Muscle of leg (tissue), 16 donors: ENCODE measurements at places on chromosomes 6 and 20. TPM values are rescaled to one million over a fixed set of nuclear protein-coding genes. Genes with fewer than 3 reads are reported as not detected.

GRCh38 chr6:41163419-41163717 lies 452 bp upstream of the TREM2 start:
- no peaks in the 10 kb centered on the region for H3K36me3 ChIP-seq
- peaks cover 17% of the 10 kb centered on the region for H3K4me1 ChIP-seq
- no peak for DNase-seq
- no peak overlapping the region for H3K4me3 ChIP-seq
- H3K27me3 ChIP-seq: peaks cover 2% of the 10 kb centered on the region

DNA sequence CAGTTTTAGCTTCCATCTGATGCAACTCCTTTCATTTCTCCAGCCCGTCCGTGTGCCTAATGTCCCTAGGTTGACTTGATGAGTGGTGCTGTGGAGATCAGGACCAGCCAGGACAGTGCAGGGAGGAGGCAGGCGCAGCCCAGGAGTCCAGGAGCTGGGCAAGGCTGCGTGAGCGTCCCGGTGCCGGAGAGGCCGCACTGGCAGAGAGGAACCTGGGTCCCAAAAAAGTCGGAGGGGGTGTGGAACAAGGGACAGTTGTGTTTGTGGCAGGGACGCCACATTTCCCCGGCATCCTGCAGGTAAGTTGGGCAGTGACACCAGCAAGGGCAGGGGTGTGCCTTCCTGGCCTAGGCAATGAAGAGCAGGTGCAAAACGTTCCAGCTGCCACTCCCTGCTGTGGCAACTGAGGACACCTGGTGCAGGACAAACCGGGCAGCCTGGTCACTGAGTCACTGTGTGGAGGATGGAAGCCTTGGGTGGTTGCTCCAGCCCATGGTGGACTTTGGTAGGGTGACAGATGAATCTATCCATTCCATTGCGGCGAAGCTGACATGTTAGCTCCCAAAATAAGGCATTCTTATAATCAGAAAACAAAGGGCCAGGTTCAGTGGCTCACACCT lies 53.2 kb downstream of the RAMACL start:
- no peak overlapping the region for H3K4me3 ChIP-seq
- peaks cover 16% of the 10 kb centered on the region for H3K36me3 ChIP-seq
- no peak for DNase-seq

DNA sequence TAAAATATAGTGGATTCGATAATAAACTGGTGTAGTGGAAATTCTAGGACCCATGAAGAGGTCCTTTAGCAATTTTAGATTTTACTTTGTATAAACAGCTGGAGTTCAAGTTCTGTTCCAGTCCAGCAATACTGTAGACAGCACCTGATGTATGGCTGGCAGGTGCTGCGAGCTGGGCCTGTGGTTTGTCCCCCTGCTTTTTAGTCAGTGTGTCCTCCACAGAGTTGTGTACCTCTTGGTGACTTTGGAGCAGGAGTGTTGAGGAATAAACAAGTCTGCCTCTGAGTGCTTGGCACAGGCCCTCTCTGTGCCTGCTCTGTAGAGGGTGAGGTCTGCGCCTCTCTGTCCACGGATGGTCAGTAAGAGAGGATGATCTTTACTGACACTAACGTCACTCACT lies 13.8 kb downstream of the STX16 start:
- H3K4me3 ChIP-seq: no peak overlapping the region
- peaks cover 27% of the 10 kb centered on the region for H3K4me1 ChIP-seq
- DNase-seq: peak; percentile 50
- H3K27ac ChIP-seq: peak overlapping the region; percentile 76

GRCh38 chr6:107435798-107436197 lies 23.6 kb downstream of the PDSS2 start:
- H3K36me3 ChIP-seq: no peaks in the 10 kb centered on the region
- no peak overlapping the region for H3K4me3 ChIP-seq
- H3K27me3 ChIP-seq: no peaks in the 10 kb centered on the region
- no peak overlapping the region for H3K27ac ChIP-seq
- no peaks in the 10 kb centered on the region for H3K4me1 ChIP-seq

DNA sequence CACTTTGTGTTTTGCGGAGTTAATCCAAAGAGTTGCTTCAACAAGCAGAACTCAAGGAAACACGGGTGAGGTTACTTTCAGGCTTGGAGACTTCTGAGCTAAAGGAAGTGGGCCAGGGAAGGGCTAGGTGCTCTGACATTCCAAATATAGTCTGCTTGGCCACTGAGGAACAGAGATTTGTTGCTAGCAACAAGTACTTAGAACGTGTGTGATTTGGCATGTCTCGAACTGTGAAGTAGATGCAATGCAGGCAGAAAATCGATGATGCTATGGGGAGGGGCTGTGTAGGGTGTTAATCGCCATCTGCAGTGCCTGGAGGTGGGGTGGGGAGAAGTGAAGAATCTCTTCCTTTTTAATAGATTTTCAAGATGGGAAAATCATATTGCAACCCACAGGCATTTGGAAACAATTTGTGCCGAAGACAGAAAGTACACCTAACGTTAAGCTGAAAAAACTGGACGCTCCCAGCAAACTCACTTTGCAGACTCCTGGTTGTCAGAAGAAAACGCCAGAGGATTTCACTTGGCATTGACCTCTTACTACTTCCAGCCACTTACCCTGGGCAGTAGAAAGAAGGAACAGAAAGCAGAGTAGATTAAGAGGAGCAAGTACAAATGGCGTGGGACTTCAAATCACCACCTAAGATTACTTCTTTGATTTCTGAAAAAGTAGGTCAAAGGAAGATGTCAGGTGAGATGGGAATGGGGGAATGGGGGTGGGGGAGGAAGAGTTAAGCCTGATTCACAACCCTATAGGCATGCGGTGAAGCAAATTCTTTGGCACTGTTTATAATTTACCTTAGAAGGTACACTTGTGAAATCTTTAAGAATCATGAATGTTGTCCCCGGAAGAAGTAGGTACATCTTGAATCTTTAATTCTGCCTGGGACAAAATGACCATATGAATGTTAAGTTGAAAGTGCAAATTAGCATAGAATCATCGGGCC lies 314.1 kb downstream of the CD83 start:
- H3K27ac ChIP-seq: no peak overlapping the region
- DNase-seq: peak; percentile 90
- peaks cover 9% of the 10 kb centered on the region for H3K4me1 ChIP-seq

GRCh38 chr6:168417679-168418557 lies 23.1 kb upstream of the SMOC2 start:
- peaks cover 59% of the 10 kb centered on the region for H3K4me1 ChIP-seq
- H3K27ac ChIP-seq: peak overlapping the region; percentile 66
- peak; percentile 95 for DNase-seq
- no peak overlapping the region for H3K4me3 ChIP-seq
- peaks cover 6% of the 10 kb centered on the region for H3K27me3 ChIP-seq

DNA sequence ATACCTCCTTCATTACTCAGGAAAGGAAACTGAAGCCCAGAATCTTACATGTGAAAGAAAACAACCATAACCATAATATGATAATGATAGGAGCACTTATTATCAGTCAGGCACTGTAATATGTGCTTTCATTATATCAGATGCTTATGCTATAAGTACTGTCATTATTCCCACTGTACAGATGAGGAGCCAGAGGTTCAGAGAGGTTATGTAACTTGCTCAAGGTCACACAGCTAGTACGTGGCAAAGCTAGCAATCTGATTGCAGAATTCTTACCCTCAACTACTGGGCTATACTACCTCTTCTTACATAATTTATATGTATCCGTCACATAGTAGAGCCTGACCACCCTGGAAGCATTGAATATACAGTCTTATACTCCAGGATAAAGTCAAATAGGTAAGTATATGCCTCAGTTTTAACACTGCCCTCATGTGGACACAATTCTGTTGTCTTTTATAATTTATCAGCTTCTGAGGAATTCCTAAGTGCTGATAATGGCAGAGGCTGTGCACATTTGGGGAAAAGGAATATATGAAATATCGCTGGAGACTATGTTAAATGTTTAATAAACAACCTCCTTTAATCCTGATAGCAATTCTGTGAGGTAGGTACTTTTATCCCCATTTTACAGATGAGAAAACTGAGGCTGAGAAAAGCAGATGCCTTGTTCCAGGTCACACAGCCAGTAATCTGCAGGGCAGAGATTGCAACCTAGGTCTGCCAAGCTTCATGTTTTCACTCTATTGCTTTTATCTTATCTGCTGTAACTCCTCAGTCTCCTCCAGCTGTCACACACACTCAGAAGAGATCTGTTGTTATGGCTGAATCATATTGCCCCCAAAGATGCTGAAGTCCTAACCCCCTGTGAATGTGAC lies 13.4 kb downstream of the BCAS1 start:
- H3K4me3 ChIP-seq: no peak overlapping the region
- DNase-seq: no peak
- no peaks in the 10 kb centered on the region for H3K4me1 ChIP-seq
- no peak overlapping the region for H3K27ac ChIP-seq
- H3K36me3 ChIP-seq: no peaks in the 10 kb centered on the region
- no peaks in the 10 kb centered on the region for H3K27me3 ChIP-seq

- H3K4me3 ChIP-seq: no peak overlapping the region
- peak; percentile 53 for DNase-seq
- no peaks in the 10 kb centered on the region for H3K36me3 ChIP-seq
- H3K27me3 ChIP-seq: peaks cover 4% of the 10 kb centered on the region
Measured at GRCh38 chr20:23246717-23247664, 103.6 kb upstream of the NXT1 start.

DNA sequence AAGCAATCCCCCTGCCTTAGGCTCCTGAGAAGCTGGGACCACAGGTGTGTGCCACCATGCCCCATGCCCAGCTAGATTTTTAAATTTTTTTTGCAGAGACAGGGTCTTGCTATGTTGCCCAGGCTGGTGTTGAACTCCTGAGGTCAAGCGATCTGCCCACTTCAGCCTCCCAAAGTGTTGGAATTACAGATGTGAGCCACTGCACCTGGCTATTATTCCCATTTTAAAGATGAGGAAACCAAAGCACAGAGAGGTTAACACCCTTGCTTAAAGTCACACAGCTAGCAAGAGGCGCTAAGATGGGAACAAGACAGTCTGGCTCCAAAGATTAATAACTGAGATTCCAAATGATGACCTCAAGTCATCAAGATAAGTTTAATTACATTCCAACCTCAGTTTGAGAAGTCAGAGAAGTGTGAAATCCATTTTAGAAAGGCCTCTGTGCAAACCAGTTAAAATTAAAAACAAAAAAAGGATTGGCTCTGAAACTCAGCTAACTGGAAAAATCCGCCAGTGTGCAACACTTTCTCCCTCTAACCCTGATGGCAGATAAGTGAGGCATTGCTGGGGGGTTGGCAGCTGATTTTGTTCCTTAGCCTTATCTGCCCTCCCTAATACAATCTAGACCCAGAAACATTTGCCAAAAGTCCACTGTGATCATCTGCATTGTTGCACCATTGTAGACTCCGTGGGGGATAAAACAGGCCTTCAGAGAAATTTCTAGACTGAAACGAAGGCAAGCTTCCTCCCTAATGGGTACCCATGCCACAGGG lies 55.5 kb downstream of the CPNE5 start:
- H3K27me3 ChIP-seq: no peaks in the 10 kb centered on the region
- H3K4me1 ChIP-seq: no peaks in the 10 kb centered on the region
- DNase-seq: no peak
- H3K4me3 ChIP-seq: no peak overlapping the region

DNA sequence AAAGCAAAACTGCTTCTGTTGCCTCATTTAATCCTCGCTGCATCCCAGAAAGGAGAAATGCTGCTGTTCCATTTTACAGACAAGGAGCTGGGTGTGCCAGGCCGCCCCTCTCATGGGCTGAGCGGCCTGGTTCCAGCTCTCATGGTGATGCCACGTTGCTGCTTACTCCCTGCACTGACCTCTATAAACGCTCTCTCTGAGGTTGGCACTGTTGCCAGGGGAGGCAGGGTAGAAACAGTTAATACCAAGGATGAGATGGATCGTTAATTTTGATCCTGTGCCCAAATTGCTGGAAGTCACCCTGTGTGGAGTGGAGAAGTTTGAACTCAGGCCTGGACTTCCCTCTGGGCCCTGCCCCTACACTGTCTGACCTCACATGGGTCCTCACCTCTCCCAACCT lies 25.6 kb downstream of the SIRPA start:
- H3K36me3 ChIP-seq: peaks cover 30% of the 10 kb centered on the region
- H3K4me3 ChIP-seq: no peak overlapping the region
- H3K4me1 ChIP-seq: no peaks in the 10 kb centered on the region
- H3K27me3 ChIP-seq: no peaks in the 10 kb centered on the region
- no peak overlapping the region for H3K27ac ChIP-seq
- no peak for DNase-seq

- H3K36me3 ChIP-seq: no peaks in the 10 kb centered on the region
- no peak overlapping the region for H3K27ac ChIP-seq
- DNase-seq: no peak
- no peaks in the 10 kb centered on the region for H3K4me1 ChIP-seq
- no peak overlapping the region for H3K4me3 ChIP-seq
Measured at GRCh38 chr20:20535051-20535450, 167.1 kb downstream of the INSM1 start.

GRCh38 chr6:161094955-161095354 lies 103.4 kb downstream of the MAP3K4 start:
- no peak overlapping the region for H3K4me3 ChIP-seq
- H3K4me1 ChIP-seq: no peaks in the 10 kb centered on the region
- peaks cover 27% of the 10 kb centered on the region for H3K36me3 ChIP-seq
- H3K27ac ChIP-seq: no peak overlapping the region
- no peaks in the 10 kb centered on the region for H3K27me3 ChIP-seq

GRCh38 chr6:69758214-69758613 lies 38.6 kb downstream of the LMBRD1 start:
- DNase-seq: no peak
- no peak overlapping the region for H3K27ac ChIP-seq
- no peaks in the 10 kb centered on the region for H3K36me3 ChIP-seq
- no peaks in the 10 kb centered on the region for H3K27me3 ChIP-seq

GRCh38 chr6:88455317-88455716 lies 289.2 kb upstream of the CNR1 start:
- no peaks in the 10 kb centered on the region for H3K27me3 ChIP-seq
- no peaks in the 10 kb centered on the region for H3K36me3 ChIP-seq
- H3K27ac ChIP-seq: no peak overlapping the region
- no peak for DNase-seq
- no peaks in the 10 kb centered on the region for H3K4me1 ChIP-seq

GRCh38 chr6:163679753-163680152 lies 265.2 kb downstream of the QKI start:
- DNase-seq: no peak
- H3K27me3 ChIP-seq: no peaks in the 10 kb centered on the region
- no peaks in the 10 kb centered on the region for H3K36me3 ChIP-seq
- H3K4me1 ChIP-seq: no peaks in the 10 kb centered on the region
- no peak overlapping the region for H3K27ac ChIP-seq
- no peak overlapping the region for H3K4me3 ChIP-seq

- no peaks in the 10 kb centered on the region for H3K27me3 ChIP-seq
- H3K36me3 ChIP-seq: no peaks in the 10 kb centered on the region
- DNase-seq: peak; percentile 20
- H3K4me1 ChIP-seq: peaks cover 12% of the 10 kb centered on the region
Measured at GRCh38 chr6:161434350-161434749, 160.5 kb upstream of the AGPAT4 start.

Gene CALHM5
- polyA plus RNA-seq: 2.3 TPM

Gene THEMIS
- polyA plus RNA-seq: 0.06 TPM

Gene FAM83C
- not detected for polyA plus RNA-seq

Gene TMC2
- 0.07 TPM for polyA plus RNA-seq

Gene KIF25
- 0.93 TPM for polyA plus RNA-seq

Gene TEAD3
- 47.5 TPM for polyA plus RNA-seq

Gene RFX6
- not detected for polyA plus RNA-seq

Gene OR2J1
- not detected for polyA plus RNA-seq

Gene CAPN11
- polyA plus RNA-seq: 0.18 TPM
